Hypothalamus (tissue), 51 donors: ENCODE measurements at places on chromosomes 1 and 21.
A peak's percentile ranks its signal among the peaks of the same experiment; 100 is the strongest.

- peak; percentile 60 for DNase-seq
Observed at GRCh38 chr1:22452481-22452957, 868 bp downstream of the ZBTB40 start.

- no peak for DNase-seq
Observed at GRCh38 chr1:150562446-150563339, 13.5 kb downstream of the ADAMTSL4 start.

DNA sequence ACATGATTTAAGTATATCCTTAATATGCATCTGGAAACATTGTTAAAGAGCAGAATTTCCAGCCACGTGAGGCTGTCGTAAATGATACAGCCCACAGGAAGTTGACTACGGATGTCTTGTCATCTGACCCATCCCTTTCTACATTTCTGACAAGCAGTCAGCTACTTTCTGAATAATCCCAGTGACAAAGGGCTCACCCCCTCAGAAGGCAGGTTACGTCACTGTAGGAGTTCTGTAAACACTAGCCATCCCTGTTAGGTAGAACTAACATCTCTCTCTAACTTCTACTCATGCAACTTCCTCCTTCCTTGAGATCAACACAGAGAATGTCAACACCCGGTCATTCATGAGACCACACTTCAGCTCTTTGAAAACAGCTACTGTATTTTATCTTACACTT lies 259.2 kb downstream of the GREM2 start:
- DNase-seq: no peak

- no peak for DNase-seq
Observed at GRCh38 chr1:239951511-239952140, 140.1 kb upstream of the FMN2 start.

- no peak for DNase-seq
Observed at GRCh38 chr1:197453376-197454058, 185.5 kb downstream of the CRB1 start.

DNA sequence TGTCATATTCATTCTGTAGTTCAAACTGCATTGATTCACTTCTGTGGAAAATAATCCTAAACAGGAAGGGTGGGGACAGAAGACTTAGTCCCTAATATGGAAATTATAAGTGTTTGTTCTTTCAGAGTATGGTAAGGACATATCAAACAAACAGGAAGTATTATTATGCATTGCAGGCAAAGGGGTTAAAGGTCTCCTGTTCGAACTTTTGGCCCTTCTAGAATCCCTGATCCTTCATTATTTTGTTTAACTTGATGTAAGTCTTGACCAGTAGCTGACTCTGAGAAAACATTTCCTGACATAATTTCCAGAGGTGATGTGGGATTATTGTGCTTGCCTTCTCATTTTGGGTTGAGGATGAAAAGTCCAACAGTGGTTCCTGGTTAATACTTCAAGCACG lies 215.4 kb upstream of the ADGRL2 start:
- no peak for DNase-seq

- DNase-seq: no peak
Observed at GRCh38 chr1:30264672-30265025, 458.7 kb downstream of the MATN1 start.

- DNase-seq: no peak
Observed at GRCh38 chr1:241115784-241116183, 241.2 kb downstream of the RGS7 start.

- DNase-seq: no peak
Observed at GRCh38 chr1:2499986-2500596, 24.0 kb downstream of the PLCH2 start.

DNA sequence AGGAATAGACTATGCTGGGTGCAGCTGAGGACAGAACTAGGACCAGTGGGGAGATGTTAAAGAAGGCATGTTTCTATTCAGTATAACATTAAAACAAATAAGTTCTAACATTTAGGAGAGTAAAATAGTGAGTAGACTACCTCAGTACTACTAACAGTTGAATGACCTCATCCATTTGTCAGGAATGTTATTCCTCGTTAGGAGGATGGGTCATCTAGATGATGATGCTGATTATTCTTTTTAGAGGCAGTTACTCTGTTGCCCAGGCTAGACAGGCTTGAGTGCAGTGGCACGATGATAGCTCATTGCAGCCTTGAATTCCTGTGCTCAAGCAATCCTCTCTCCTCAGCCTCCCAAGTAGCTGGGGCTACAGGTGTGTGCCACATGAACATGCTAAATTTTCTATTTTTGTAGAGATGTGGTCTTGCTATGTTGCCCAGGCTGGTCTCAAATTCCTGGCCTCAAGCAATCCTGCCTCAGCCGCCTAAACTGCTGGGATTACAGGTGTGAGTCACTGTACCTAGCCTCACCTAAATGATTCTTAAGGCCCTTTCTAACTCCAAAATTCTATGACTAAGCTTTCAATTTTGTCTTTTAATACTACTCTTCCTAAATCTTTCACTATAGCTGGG lies 9.3 kb downstream of the EEIG2 start:
- no peak for DNase-seq

DNA sequence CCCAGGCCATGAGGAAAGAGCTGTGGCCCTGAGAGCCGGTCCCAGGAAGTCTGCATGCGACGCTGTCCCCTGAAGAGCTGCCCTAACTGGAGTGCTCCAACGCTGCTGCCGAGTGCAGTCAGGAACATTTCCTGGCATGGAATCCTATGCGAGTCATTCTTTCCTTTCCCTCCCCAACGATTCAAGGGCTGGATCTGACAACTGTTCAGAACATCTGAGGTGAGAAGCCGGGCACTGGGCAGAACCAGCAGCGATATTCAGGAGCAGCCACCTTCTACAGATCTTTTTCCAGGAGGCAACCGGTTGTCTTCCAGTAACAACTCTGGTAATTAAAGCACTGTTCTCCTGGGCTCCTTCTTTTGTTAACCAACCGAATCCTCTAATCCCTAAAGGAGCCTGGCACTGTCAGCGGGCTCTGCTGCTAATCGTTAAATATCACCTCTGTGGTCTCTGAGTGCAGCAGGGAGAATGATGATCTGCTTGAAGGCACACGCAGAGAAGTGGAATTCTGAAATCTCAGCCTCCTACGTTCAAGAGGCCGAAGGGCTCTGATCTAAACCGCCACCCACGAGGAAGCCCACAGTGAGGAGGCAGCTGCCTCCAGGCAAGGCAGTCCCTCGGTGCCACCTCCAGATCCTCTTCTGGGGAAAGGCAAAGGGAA lies 55.8 kb downstream of the SLC45A1 start:
- peak; percentile 50 for DNase-seq

- DNase-seq: no peak
Observed at GRCh38 chr1:102733491-102734236, 374.7 kb downstream of the COL11A1 start.

GRCh38 chr1:37954316-37954971 lies 7.6 kb upstream of the INPP5B start:
- DNase-seq: no peak

GRCh38 chr1:24803987-24804530 lies 58.8 kb downstream of the CLIC4 start:
- no peak for DNase-seq

GRCh38 chr1:243793298-243793697 lies 56.7 kb downstream of the AKT3 start:
- DNase-seq: no peak

GRCh38 chr1:33336580-33336979 lies 15.7 kb upstream of the A3GALT2 start:
- DNase-seq: no peak

DNA sequence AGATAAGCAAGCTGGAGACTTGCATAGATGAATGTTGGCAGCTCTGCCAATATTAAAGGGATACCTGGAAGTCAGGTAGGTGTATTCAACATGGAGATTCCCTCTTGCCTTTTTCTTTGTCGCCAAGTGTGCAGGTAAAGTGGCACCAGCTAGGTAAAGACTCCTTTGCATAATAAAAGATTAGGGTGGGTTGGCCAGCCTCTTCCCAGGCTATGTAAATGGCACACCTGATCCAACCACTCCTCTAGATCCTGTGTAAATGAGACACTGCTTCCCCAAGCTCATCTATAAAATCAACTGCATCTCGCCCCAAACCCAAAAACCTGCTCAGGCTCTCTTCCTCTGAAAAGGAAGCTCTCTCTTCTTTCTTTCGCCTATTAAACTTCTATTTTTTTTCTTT lies 100.8 kb upstream of the DSCAM start:
- DNase-seq: no peak

DNA sequence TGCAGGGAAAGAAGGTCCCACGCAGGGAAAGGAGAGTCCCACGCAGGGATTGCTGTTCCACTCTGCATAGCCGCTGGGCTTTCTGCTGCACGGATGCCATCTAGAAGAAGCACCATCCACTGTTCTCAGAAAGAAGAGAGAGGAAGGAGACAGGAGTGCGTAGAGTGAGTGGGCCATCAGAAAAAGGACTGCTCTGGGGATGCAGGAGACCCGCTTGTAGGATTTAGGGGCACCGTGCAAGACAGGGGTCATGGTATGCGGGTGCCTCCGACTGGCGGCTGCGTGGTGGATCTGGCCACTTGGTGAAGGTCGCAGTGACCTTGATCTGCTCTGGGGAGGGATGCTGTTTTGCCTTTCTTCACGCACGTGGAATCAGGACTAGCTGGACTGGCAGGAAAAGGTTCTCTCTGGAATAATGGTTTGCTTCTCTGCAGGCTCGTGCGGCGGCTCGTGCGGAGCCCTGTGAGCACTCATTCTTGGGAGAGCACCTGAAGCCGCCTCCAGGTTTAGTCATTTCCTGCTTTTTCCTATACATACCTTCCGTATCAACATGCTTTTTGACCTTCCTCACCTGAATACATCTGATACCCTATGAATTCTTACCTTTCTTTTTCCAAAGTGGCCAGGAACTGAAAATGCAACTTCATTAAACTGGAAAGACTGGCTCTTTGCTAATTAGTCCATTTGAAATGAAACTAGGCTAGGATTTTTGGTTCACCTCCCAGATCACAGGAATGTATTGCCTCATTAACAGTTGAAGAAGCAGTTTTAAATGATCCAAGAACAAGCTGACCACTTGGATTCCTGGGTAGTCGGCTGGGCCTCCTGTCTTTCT lies 181.6 kb downstream of the KIF26B start:
- no peak for DNase-seq

DNA sequence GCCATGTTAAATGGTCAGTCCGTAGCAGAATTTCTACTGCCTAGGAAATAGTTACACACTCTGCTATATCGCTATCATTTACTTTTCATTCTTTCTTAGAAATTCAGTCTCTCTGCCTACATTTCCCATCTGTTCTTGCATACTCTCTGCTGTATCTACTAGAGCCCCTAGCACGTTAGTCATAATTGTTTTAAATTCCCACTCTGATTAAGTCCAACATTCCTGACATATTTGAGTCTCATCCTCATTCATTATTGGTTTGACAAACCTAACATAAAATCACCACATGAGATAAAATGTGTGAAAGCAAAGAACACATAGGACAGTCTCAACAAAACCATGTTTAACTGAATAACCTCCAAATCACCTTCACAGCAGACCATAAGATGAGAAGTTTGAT lies 513.6 kb downstream of the PLPP3 start:
- no peak for DNase-seq

GRCh38 chr1:104073463-104073902 lies 323.8 kb downstream of the AMY1C start:
- no peak for DNase-seq

- DNase-seq: no peak
Observed at GRCh38 chr1:32886828-32887414, 630 bp downstream of the HPCA start.

DNA sequence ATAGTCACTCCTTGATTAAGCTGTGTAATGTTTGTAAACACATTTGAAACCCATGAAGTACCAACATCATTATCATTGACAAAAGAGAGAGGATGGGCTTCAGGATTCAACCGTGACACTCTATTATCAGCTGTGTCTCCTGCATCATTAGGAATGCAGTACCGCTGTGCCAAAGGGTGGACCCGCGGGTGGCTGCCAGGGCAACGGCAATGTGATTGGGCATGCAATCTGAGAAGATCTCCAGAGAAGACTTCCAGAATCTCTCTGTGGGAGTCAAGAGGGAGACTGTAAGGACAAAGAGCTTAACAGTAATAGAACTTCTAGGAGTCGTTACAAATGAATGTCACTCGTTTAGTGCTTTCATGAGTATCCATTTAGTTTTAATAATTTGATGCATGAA lies 97.9 kb downstream of the USH2A start:
- no peak for DNase-seq

DNA sequence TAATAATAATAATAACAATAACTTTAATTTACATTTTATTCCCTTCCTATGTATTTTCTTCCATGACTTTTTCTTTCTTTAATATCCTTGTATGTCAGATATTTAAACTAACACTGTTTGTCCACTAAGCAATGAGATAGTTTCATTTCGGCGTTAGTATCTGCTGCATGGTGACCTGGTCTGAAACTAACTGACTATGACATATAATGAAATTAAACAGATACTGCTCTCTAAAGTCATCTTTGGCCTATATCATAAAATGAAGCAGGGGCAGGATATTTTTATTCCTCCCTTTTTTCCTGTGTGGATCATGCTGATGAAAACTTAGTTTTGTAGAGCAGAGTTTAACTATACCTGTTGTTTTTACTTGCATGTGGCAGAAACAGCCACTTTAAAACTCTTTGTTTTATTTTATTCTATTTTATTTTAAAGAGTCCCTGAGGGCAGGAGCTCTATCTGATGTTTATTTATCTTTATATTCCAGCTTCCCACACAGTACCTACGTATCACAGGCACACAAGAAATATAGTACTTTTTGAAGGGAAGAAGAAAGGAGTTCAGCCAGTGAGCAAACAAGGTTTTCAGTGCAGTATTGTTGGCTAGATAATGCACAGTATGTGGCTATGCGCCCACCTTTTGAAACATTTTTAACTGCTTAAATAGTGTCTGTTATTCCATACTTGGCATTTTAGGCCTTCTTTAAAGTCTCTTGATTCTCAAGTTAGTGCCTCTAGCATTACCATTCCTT lies 165.6 kb downstream of the PHTF1 start:
- no peak for DNase-seq

- DNase-seq: no peak
Observed at GRCh38 chr1:119266858-119267257, 101.7 kb upstream of the HAO2 start.

DNA sequence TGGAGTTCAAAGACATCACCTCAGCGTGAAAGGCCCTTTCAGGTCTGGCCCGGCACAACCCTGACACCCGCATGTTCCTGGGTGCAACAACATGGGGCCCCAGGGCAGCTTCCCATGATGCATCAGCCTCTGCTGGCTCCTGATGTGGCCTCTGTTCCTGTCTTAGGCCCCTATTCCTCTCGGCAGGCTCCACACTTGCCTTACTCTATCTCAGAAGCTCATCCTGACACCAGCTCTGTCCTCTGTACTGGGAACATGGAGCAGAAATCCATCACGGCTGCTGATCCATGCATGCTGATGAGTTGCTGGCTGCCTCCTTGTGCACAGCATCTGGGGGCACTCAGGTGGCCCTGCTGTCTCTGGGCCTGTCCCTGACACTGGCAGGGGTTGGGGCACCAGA lies 74.6 kb downstream of the ADARB1 start:
- DNase-seq: no peak

DNA sequence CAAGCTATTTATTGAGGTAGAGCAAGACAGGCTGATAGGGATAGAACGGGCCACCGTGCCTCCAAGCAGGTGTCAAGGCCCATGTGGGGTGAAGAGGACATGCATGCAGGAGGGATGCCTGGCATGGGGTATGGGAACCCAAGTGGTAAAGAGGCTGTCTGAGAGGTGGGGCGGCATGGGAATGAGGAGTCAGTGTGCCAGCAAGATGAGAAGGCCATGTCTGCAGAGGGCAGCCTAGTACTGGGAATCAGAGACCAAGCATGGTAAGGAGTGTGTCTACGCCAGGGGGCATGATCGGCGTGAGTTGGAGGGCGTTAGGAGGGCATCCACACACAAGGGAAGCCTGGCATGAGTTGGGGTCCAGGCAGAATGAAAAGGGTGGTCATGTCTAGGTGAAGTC lies 303.7 kb upstream of the PLD5 start:
- no peak for DNase-seq

GRCh38 chr21:28705616-28706015 lies 287.1 kb downstream of the LTN1 start:
- DNase-seq: no peak
